Fibroblast of villous mesenchyme (primary cell): ENCODE measurements at places on chromosomes 1 and 21. TPM values are rescaled to one million over a fixed set of nuclear protein-coding genes. Genes with fewer than 3 reads are reported as not detected.

DNA sequence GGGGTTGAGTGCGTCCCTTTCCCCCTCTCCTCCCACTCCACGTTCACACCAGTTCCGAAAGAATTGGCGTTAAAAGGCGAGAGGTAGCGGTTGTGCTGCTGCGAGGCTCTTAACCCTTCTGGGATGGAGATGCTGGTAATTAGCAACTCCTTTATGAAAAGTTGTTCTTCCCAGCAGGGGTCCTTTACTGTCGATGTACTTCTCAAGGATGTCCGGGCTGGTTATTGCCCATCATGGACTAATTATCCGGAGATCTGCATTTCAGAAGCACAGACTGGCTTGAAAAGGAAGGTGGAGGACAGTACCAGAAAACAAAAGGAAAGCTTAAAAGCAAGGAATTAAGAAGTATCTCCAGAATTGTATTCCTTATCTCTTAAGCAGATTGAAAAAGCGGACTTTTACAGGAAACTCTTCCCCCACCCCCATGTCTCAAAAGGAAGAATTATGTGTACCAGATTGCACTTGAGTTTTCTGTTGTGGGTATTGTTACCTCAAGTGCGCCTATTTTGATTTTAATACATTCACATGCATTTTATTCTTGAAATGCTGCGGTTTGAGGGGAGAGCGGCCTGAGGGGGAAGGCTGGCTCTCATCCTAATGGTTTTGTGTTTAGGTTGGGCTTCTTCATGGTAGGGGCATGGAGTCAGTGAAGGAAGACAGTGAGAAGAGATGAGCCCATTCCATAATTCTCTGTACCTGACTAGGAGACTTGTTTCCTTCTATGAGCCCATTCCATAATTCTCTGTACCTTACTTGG lies 1.5 kb downstream of the AK4 start:
- no peak for DNase-seq

- DNase-seq: no peak
Observed at GRCh38 chr1:214326406-214326805, 45.4 kb downstream of the SMYD2 start.

GRCh38 chr1:36754366-36754765 lies 271.7 kb upstream of the CSF3R start:
- no peak for DNase-seq

DNA sequence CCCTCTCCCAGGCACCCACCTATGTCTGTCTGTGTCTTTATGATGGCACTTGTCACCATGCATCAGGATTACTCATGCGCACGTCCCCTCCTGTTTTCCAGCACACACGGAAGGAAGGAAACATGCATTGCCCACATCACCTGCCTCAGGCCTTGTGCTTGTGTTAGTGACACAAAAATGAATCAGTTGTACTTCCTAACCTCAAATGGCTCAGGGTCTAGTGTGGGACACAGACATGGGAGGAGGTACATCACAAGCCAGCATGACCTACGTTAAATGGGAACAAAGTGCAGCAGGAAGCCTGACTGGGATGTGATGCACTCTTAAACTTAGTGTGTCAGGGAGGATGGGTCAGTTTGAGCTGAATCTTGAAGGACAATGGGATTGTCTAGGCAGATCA lies 126.7 kb downstream of the TRABD2B start:
- DNase-seq: no peak

DNA sequence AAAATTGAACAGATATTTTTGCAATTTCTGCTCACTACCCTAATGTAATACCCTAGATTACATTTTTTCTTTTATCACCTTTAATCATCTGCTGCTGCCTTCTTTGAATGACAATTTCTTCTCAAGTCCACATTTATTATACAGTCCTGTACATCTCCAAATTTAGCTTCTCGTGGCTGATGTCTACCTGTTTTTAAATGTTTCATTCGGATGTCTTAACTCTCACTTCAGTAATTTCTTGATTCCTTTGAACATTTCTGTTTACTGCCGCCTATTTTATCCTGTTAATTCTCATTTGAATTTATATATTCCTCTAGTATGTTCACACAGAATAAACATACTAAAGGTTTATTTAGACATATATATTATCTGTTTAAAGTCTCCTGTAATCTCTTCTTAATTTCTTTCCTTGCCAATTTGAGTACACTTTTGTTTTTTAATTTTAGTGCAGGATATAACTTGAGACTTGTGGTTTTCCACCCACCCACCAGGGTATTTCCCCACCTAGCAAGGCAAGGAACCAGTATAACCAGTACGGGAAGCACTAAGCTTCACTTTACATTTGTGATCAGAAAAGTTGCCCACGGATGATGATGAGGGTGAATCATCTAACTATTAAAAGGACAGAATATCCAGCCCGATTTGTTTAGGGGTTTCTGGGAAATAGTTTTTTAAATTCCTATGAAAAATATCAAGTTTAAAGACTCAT lies 12.7 kb downstream of the INSL5 start:
- no peak for DNase-seq

DNA sequence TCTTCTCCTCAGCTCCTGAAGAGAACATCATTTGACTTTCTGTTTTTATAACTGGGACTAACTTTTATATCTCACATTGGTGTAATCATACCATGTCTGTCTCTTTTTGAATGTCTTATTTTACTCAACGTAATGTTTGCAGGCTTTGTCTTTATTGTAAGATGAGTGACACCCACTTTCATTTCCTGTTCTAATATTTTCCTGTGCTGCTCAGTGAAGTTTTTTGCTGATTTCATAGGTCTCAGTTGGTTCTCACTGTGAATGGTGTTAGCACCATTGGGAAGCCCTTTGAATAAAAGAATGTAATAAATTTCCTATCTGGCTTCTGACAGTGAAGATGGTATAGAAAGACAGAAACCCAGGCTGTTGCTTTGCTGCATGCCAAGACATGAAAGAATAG lies 84.0 kb downstream of the RAVER2 start:
- no peak for DNase-seq

RNU1-4 gene
- under 0.01 TPM in 1 of 2 replicates, not detected in the other for total RNA-seq

DNA sequence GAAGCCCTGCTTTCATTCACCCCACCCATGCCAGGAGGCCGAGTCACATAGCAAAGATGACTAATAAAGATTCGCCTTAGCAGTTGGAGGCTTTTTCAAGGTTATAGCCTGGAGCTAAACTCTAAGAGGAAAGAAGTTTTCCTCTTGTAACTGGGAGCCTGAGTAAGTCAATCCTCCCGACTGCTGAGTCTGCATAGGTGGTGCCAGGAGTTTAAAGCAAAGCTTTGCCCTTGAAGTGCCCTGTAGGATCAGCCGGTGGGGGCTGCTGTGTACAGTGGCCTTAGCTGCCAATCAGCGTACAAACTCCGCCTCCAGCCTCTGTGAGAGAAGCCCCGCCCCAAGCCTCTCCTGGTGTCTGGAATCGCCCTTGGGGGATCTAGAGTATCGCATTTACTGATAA lies 147.5 kb upstream of the SPATA6 start:
- no peak for DNase-seq

DNA sequence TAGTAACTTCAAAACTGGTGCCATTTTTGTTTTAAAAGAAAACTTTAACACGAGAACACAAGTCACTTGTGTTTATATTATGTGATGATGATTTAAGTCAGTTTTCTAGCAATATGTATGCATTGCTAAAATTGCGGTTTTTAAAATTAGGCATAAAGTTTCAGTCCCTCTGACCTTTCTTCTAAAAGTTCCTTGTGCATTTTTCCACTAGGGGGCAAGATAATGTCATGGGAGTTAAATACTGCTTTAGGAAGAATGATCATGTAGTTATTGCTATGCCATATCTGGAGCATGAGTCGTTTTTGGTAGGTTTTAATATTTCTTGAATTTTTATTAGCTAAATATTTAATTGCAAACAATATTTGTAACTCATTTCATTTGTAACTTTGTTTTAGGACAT lies 10.7 kb downstream of the CDC7 start:
- peak; percentile 69 for DNase-seq

DNA sequence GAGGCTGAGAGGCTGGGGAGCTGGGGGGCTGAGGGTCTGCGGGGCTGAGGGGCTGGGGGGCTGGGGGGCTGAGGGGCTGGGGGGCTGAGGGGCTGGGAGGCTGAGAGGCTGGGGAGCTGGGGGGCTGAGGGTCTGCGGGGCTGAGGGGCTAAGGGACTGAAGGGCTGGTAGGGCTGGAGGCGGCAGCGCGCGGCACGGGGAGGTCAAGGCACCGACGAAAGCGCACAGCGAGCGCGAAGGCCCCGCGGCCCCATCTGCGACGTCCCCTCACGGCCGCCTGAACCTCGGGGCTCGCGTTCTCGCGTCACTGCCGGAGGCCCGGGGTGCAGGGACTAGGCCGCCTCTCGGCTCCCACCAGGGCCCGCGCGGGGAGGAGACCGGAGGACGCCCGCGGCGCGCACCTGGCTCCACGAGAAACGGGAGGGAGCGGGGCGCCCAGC lies 356 bp downstream of the INTS11 start:
- no peak for DNase-seq

PFDN2 gene
- 25.9 and 26.1 TPM in 2 replicates for total RNA-seq

GRCh38 chr1:181135815-181136737 lies 47.6 kb downstream of the IER5 start:
- DNase-seq: peak; percentile 74

C1orf21 gene
- total RNA-seq: 3.5 and 3.9 TPM in 2 replicates

- no peak for DNase-seq
Observed at GRCh38 chr1:115829947-115830346, 11.0 kb downstream of the NHLH2 start.

DNA sequence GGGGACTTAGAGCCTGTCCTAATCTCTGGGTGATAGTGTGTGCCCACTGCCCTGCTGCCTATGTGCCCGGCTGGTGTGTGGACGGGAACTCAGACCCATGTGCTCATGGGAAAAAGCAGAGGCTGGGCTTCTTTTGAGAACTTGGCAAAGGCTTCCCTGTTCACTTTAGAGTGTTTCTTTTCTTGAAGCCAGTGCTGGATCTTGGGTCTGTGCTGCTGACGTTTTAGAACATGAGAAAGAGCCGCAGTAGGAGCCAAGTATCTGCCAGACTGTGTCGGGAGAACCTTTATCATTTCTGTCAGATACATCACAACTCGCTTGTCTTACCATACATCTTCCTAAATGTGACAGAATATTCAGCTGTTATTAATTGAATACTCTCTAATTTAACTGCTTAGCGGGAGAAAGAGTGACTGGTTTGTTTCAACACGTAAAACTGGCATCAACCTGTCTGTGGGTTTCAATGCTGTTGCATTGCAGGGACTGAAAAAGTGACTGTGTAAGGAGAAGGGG lies 195.2 kb downstream of the PBX1 start:
- peak; percentile 78 for DNase-seq

FLG2 gene
- not detected in 2 replicates for total RNA-seq

TMEM125 gene
- under 0.01 TPM in 1 of 2 replicates, not detected in the other for total RNA-seq

DNA sequence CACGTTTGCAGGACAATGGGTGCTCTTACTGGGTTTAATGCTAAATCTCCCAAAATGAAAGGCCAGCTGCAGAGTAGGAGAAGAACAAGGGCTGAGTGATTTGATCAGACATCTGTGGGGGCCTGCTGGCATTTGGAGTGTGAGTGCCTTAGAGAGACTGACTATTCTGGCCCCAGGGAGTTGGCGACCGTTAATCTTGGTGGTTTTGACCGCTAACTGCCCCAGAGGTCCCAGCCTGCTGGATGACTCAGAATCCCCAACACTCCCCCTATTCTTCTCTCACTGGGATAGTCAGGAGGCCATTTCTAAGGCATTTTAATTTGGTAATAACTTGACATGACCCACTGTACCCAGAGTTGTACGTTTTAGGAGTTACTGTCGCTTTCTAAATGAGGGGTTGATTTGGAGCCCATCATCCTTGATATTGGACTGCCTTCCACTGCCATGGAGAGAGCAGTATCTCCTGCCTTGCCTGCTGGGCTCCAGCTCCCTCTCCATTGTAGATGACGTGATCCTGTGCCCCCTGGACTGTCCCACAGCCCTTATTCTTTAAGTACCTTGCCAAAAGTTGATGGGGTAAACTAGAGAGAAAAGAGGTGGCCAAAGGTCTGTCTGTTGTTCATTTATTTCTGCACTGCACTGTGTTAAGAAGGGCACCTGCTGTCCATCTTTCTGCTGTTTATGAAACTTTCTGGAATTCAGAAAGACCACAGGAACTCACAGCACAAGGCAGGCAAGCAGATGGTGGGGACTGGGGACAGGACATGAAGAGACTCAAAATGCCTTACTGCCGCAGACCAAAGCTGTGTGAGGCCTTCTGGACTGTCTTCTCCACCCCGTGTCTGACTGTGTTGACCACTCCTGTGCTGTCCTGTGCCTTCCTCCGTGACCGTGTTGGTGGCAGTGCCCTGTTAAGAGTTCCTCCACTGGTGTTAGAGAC lies 98.2 kb upstream of the ARTN start:
- DNase-seq: peak; percentile 92

DNA sequence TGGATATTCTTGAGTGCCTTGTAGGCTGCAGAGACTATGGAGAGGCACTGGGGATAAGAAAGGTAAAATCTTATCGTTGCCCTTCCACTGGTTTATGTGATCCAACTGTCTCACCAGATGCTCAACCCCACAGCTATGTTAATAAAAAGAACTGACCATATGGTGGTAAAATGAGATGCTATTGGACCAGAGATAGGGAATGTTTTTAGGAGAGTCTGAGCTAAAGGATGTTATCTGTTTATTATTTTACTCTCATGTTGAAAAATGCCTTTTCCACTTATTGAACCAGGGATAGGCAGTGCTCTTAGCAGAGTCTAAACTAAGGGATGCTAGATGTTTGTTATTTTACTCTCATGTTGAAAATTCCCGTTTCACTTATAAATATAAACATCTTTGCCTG lies 172.8 kb upstream of the GREM2 start:
- DNase-seq: no peak

DNA sequence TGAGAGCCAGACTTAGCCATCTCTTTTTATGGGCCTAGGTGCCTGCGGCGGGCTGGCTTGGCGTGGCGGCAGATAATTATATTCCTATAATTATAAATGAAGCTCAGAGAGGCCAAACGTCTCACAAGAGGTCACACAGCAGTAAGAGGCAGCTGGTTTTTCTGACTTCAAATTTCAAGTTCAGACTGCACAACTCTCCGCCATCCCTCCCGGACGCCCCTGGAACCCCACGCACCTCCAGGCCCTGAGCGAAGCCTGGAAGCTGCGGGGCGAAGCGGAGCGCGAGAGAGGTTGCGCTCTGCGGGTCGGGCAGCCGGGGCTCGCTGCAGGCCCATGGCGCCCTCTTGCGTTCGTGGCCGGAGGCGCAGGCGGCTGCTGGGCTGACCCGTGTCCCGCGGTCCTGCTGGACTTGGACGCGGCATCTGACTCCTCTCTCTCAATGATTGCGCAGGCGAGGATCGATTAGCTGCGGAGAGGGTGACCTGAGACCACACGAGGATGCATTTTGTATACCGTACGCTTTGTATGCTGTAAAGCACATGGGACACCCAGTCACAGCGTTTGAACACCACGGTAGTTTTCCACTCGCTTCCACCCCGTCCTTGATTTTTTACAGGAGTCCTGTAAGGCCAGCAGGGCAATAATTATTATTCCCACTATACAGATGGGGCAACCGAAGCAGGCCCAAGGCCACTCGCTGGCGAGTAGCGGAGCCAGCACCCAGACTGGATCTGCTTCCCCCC lies 272.7 kb downstream of the FOXD2 start:
- DNase-seq: peak; percentile 40

- no peak for DNase-seq
Observed at GRCh38 chr1:232134365-232134764, 495.6 kb downstream of the SIPA1L2 start.

GRCh38 chr1:2639203-2639602 lies 6.4 kb upstream of the MMEL1 start:
- no peak for DNase-seq

HES3 gene
- not detected in 2 replicates for total RNA-seq

GRCh38 chr21:46469275-46469674 lies 10.6 kb downstream of the DIP2A start:
- no peak for DNase-seq

- peak; percentile 55 for DNase-seq
Observed at GRCh38 chr1:219498666-219499065, 114.2 kb downstream of the ZC3H11B start.

GRCh38 chr1:20125100-20125499 lies 5.8 kb upstream of the PLA2G2D start:
- no peak for DNase-seq
